ENCODE measurements at places on chromosomes 2 and 18.

DNA sequence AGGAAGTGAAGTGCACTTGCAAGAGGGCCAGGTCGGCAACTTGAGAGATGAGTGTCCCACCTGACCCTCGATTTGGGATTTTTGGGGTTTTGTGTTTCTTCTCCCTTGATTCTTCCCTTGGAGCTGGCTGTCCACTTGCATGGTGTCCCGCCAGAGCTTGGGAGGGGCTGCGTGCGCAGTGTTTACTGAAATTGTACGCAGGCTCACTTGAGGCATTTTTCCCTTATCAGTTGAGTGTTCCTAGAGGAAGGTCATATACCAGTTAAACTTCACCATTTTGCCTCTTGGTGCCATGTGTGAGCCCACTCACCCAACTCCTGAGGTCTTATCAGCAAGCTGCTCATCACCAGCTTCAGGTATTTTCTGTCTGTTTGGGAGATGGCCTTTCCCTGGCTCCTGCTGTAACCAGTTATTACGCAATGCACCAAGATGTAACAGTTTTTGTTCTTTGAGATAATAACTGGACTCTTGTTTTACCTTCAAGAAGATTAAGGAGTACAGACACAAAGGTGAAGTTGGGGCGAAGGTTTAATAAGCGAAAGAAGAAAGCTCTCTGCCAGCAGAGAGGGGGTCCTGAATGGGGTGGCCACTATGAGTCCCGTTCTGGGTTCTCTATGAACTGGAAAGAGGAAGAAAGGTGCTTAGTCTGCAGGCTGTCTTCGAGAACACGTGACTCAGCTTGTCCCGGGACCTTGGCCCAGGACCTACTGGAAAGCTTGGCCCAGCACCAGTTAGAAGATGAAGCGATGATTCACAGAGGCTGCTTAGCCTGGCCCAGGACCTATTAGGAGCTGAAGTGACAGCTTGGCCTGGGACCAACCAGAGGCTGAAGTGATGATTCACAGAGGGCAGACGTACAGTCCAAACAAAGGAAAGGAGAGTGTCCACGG, 21.5 kb upstream of the TXNL4A start:
- no peak for DNase-seq

DNA sequence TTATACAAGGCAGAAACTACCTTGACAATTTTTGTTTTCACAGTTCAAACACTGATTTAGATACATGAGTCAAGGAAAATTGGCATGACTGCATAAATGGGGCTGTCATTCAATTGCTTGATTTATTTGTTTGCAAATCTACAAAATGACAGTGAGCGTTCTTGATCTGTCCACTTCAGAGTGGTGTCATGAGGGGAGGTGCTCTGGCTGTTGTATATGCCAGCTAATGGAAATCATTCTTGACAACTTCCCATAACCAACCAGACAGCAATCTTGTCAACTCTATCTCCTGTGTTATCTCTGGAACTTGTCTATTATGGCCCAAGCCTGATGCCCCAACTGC, 120.6 kb upstream of the UGP2 start:
- DNase-seq, result no peak

GRCh38 chr18:55753643-55754263, 165.8 kb upstream of the TCF4 start:
- no peak for DNase-seq

GRCh38 chr18:76395609-76396008, 99.4 kb downstream of the ZNF516 start:
- no peak for DNase-seq

GRCh38 chr18:27178424-27178823, 6.7 kb downstream of the CHST9 start:
- no peak for DNase-seq

GRCh38 chr2:28276807-28277206, 115.9 kb upstream of the FOSL2 start:
- DNase-seq, result no peak

- DNase-seq, result no peak
Observed at GRCh38 chr2:182821182-182821581, 45.3 kb downstream of the FRZB start.

DNA sequence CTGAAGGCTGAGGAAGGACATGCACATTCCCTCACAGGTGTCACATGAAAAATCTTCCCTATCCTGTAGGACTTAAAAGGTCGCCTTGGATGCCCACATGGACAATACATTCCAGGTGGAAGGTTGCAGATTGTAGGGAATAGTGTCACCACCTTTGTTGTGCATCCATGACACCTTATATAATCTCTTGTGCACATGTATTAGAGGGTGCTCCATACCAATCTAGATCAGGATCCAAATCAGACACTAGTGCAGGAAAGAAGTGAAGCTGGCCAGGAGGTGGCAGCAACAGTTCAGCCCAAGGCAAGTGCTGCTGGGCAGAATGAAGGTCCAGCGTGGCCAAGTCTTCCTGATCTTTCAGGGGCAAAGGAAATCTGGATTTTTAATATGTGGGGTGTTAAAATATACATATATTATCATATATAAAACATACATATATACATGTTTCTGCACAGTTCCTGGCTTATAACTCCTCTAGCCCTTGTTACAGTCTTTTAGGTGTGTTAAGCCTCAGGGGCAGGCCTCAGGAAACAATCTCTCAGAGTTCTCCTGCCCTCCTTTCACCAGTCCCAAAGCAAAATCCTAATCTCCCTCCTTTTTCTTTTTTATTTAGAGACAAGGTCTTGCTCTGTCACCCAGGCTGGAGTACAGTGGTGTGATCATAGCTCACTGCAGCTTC, 16.6 kb downstream of the NIF3L1 start:
- DNase-seq, result no peak

- DNase-seq, result no peak
Observed at GRCh38 chr18:45974088-45974536, 7.0 kb upstream of the EPG5 start.
